ENCODE measurements at places on chromosomes 5 and 9.

GRCh38 chr9:38434853-38435252 is 10.6 kb upstream of the IGFBPL1 start:
- DNase-seq = no peak

GRCh38 chr9:118624608-118625007 is 744.6 kb downstream of the BRINP1 start:
- DNase-seq = no peak

GRCh38 chr9:112180387-112180881 is 5.3 kb upstream of the SUSD1 start:
- DNase-seq = no peak

DNA sequence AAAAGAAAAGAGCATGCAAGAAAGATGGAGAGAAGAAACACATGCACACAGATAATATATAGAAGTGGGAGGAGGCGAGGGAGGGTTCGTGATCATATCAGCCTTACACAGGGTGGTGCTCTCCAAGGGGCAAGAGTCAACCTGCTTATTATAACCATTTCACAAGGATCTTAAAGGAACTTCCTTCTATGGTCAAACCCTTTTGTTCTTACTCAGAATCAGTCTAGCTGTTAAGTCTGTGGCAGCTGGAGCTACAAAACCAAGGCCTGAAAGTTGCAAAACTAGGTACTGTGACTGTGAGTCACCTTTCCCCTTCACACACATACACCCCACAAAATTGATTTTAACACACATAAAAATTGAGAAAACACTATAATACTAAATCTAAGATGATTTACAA is 18.5 kb upstream of the ERMP1 start:
- peak; percentile 46 for DNase-seq

DNA sequence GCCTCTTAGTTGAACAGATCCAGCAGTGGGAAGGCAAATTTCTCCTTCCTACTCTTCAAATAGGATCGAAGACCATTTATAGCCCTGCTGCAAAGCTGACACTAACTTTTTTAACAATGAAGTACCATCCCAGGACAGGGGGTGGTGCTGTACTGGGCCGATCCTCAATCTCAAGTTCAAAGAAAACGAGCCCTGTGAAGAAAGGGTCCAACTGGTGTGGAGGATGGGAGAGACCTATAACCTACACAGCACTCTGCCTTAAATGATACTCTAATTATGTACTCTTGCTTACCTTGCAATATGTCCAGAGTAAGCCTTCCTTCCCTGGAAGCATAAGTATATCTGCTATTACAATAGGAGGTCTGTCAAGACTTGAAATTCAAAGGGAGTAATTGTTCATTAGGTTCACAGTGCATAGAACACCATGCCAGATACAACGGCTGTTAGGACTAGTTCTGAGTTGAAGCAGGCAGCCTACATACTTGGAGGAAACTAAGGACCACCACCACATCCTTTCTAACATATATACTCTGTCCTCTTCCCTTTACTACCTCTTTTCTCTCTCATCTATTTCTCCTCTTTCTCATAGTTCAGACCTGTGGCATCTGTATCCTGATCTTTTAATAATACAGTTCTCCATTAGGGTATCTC is 6.2 kb downstream of the ETF1 start:
- DNase-seq = no peak

GRCh38 chr9:76893395-76893932 is 12.4 kb downstream of the PRUNE2 start:
- DNase-seq = no peak

DNA sequence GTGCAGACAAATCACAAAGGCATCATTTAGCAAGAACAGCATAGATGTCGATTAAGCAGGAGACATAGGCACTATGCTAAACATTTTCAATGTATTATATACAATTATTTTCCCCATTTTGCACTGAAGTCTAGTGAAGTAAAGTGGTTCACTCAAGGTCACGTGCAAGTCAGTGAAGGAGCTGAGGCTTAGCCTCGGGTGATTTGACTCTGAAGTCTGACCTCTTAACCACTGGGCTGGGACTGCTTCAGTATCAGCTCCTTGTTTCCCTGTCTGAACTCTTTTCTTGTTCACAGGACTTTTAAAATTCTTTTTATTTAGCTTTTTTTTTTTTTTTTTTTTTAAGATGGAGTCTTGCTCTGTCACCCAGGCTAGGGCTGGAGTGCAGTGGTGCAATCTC is 262.7 kb downstream of the DRD1 start:
- DNase-seq = no peak

DNA sequence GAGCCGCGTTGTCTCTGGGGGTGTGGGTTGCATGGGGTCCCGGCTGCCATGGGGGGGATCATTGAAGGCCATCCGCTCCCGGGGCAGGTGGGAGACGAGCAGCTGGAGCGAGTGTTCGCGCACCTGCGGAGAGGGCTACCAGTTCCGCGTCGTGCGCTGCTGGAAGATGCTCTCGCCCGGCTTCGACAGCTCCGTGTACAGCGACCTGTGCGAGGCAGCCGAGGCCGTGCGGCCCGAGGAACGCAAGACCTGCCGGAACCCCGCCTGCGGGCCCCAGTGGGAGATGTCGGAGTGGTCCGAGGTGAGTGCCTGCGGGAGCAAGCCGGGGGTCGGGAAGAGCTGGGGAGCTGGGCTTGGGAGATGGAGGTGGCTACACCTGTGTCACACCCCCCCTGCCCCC is 33.7 kb downstream of the ADAMTSL2 start:
- no peak for DNase-seq

DNA sequence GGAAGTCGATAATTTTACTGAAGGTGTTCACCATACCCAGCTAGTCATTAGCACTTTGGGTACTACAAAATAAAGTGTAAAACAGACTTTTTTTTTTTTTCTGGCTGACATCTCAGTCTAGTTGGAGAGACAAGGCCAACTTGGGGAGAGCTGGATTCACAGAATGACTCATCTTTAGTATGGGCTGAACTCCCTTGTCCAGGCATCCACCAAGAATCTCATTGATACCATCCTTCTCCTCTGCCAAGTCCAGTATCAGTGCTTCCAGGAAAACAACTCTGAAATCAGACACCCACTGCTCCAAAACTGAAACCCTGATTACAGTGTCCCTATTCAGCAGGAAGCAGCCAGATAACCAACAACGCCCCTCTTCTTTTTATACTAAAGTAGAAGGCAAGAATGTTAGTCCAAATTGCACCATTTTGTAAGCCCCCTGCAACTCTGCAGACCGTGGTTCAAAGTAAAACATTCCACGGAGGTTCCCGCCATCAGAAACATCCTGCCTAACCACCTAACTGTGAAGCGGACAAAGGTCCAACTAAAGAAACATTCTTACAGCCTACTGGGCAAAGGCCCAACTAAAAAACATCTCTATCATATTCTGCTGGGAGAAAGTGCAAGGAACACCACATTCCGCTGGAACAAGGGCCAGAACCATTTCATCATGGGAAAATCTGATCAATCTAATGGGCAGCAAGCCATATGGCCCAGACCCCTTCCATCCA is 728.2 kb downstream of the BRINP1 start:
- DNase-seq = no peak

- no peak for DNase-seq
Observed at GRCh38 chr5:149160291-149160787, 19.0 kb downstream of the ABLIM3 start.

DNA sequence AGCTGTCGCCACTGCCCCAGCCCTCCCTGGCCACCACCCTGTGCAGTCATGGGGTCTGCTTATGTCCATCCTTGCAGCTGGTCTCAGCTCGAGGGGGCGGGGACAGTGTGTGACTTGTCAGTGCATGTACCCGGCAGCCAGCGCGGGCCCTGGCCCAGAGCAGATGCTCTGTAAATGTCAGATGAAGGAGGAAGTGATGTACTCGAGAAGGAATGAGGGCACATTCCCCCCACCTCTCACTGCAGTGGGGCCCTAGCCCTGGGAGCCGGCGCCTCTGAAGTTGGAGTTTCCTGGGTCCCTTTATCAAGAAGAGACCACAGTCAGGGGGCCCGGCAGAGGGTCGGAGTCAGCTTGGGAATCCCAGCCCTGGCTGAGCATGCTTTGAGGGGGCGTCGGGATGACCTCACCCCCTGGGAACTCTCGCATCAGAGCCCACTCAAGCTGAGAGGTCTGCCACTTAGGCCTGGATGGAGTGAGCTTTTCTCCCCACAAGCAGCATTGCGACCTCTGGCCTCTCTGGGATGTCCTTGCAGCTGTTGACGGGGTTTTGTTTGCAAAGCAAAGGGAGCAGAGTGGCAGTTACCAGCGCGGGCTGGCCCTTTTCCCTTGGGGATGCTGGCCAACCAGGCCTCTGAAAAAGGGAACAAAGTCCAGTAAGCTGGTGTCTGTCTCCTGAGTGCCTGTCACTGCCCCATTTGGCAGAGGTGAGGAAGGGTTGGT is 19.0 kb downstream of the NEURL1B start:
- DNase-seq = peak; percentile 49

GRCh38 chr9:87515588-87516221 is 18.0 kb downstream of the DAPK1 start:
- DNase-seq = no peak

DNA sequence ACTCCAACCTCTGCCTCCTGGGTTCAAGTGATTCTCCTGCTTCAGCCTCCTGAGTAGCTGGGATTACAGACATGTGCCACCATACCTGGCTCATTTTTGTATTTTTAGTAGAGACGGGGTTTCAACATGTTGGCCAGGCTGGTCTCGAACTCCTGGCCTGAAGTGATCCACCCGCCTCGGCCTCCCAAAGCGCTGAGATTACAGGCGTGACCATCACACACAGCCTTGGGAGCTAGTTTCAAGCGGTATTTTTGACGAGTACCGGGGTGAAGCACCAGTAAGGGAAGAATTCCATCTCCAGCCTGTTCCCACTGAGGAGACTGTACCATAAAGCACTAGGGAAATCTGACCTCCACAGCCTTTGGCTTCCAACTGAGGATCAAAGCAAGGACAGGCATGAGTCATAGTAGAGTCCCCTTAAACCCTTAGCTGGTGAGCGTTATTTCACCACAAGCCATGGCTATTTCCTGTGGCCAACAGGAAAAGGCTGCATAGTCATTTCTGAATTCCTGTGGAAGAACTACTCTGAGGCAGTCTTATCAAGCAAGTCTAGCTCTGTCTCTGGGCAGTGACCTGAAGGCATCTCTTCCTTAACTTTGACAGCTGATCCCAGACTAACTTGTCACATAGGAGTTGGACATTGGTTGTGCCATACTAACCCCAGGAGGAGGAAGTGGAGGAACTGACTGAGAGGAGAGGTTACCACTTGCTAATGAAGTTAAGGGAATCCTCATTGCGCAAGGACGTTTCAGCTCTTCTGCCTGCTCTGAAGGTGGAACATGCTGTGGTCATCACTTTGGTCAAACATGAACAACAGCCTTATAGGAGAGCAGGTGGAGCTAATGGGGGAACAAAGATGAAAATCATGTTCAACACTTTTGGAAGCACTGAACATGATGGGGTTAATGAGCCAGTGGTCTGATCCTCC is 85.8 kb upstream of the DMRT1 start:
- peak; percentile 50 for DNase-seq

- no peak for DNase-seq
Observed at GRCh38 chr9:137114220-137114612, 317 bp downstream of the DPP7 start.

GRCh38 chr5:8905021-8905420 is 640.9 kb downstream of the SEMA5A start:
- no peak for DNase-seq

GRCh38 chr9:127528422-127529251 is 77.3 kb downstream of the LRSAM1 start:
- DNase-seq = no peak

DNA sequence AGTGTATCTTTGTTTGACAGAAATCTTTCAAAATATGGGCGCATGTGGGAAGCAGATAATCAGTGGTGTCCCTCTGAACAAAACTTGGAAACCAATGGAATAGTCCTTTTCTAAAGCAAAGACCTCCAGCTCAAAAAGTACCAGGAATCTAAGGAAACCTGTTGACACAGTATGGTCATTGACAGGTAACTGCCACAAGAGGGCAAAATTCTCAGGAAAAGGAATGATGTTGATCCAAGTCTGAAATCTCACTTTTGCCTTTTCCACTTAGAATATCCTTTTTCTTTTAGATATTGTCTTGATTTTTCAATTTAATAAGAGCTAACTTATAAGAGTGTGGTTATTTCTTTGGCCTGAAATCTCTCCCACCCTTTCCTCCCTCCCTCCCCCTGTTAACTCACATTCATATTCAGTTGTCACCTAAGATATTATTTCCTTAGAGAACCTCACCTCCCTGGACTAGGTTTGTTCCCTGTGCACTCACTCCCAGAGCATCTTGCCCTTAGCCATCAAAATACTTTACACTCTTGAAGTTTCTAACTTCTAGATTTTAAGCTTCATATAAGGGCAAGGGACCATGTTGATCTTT is 59.0 kb upstream of the BARX1 start:
- DNase-seq = no peak

DNA sequence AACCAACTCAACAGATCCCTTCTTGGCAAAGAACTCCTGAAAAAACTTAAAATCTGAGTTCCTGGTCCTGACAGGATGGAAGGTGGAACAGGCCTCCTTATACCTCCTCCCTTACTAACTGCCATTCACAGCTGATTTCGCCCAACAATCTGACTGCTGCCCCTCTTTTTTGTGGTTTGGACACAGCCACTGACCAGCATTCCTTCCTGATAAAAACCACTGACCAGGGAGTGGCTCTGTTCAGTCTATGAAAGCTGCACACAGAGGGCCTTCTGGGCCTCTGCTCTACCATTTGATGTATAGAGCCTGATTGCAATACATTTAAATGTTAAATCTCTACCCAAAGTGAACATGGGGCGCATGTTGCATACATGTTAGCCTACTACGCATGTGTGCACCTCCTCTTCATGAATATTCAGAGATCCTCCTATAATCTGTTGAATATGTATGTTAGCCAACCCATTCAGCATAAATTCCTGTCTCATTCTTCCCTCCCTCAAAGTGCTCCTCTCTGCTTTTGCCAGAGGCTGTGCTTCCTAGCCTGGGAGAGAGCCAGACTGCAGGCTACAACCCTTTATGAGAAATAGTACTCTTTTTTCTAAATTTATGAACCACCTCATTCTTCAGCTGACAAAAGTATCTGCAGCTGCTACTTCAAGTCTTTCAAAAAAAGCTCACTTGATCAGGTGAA is 93.7 kb upstream of the MRPS30 start:
- no peak for DNase-seq

GRCh38 chr9:34777666-34778065 is 67.7 kb upstream of the CCL21 start:
- DNase-seq = no peak

Data from keratinocyte (primary cell).